GM23248 (cell line): ENCODE measurements at places on chromosomes 12 and 14. TPM values are rescaled to one million over a fixed set of nuclear protein-coding genes. Genes with fewer than 3 reads are reported as not detected.

DNA sequence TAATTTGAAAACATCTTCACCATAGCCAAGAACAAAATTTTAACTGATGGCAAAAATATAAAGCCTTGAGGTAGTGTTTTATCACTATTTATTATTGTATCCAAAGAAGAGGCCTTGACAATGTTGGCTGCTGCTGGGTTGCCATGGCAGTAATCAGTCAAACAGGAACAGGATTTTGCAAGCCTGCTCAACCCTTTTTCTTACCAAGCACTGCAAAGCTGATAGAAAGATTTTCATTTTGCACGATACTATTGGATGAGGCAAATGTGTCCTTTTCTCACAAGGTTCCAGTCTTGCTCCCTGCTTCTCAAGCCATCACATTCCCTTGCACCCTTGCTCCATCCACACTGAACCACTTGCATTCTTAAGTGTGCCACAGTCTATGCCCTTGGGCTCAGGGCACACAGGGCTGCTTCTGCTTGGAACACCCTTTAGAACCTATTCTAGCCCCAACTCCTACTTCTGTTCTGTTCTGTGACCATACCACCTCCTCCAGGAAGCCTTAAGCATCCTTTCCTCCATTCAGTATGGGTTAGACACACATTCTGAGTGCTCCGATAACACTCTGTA lies 76.5 kb upstream of the AMIGO2 start:
- H3K27ac ChIP-seq: peak overlapping the region; percentile 2; the same call in 1 of the 2 replicates
- H3K4me3 ChIP-seq: no peak overlapping the region

DNA sequence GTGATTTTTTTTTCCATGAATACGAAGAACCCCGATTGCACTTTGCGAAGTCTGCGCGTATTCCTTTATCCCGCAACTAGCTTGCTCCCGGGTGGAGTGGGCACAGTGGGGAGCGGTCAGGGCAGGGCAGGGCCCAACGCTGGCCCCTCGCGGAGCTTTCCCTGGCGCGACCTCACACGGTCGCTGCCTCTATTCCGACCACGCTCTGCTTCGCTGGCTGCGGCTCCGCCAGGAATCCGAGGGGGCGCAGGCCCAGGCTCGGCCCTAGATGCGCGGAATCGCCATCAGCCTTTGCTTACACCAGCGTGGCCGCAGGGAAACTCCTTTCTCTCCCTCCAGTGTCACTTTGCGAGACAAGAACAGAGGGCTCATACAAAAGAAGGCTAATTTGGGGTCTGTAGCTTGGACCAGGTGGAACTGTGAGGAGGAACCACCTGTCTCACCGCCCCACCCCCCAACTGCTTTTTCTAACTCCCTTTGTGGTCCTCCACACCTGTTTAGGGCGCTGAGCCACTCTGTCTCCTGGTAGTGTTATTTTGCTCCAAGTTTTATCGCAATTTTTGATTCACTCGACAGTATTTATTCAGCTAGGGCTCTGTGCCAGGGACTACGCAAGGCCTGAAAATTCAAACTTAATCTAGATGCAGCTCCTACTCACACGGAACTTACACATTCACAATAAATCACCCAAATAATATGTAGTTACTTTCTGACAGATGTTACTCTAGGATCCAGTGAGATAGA lies 3.1 kb upstream of the NKX2-1 start:
- no peak for DNase-seq
- peaks cover 93% of the 10 kb centered on the region for H3K27me3 ChIP-seq
- H3K4me1 ChIP-seq: no peaks in the 10 kb centered on the region
- no peaks in the 10 kb centered on the region for H3K36me3 ChIP-seq
- H3K4me3 ChIP-seq: no peak overlapping the region

- no peak overlapping the region for H3K27ac ChIP-seq
- no peak overlapping the region for H3K4me3 ChIP-seq
- H3K27me3 ChIP-seq: no peaks in the 10 kb centered on the region
- no peaks in the 10 kb centered on the region for H3K4me1 ChIP-seq
- no peak for DNase-seq
Measured at GRCh38 chr14:29465095-29465494, 462.6 kb downstream of the PRKD1 start.

AICDA gene
- not detected in 2 replicates for total RNA-seq

- H3K27me3 ChIP-seq: peaks cover 19% of the 10 kb centered on the region
- no peak overlapping the region for H3K4me3 ChIP-seq
- no peak overlapping the region for H3K27ac ChIP-seq
- H3K4me1 ChIP-seq: no peaks in the 10 kb centered on the region
Measured at GRCh38 chr12:43676183-43676813, 82.3 kb downstream of the PUS7L start.

DNA sequence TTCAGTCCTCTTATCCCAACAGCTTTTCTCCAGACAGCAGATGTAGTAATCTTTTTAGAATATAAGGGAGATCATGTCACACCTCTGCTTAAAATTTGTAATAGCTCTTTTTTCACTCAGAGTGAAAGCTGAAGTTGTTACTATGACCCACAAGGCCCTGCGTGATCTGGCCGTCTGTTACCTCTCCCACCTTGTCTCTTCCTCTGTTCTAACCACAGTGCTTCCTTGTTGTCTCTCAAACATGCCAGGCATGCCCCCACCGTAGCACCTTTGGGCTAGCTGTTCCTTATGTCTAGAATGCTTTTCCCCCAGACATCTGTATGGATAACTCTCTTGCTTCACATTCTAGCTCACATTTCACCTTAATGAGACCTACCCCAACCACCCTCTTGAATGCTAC lies 6.5 kb downstream of the NECAP1 start:
- no peaks in the 10 kb centered on the region for H3K4me1 ChIP-seq
- H3K36me3 ChIP-seq: peaks cover 26% of the 10 kb centered on the region
- DNase-seq: no peak

- no peaks in the 10 kb centered on the region for H3K36me3 ChIP-seq
Measured at GRCh38 chr12:92570056-92570753, 132.6 kb upstream of the PLEKHG7 start.

PRH2 gene
- total RNA-seq: 2.5 TPM in 1 of 2 replicates, not detected in the other

SCARB1 gene
- 2.2 and 3.2 TPM in 2 replicates for total RNA-seq

- no peak overlapping the region for H3K4me3 ChIP-seq
- no peaks in the 10 kb centered on the region for H3K27me3 ChIP-seq
- no peak for DNase-seq
- no peak overlapping the region for H3K27ac ChIP-seq
Measured at GRCh38 chr12:32612658-32613614, 66.2 kb upstream of the DNM1L start.

- H3K27me3 ChIP-seq: no peaks in the 10 kb centered on the region
- H3K36me3 ChIP-seq: no peaks in the 10 kb centered on the region
- DNase-seq: no peak
- no peak overlapping the region for H3K4me3 ChIP-seq
Measured at GRCh38 chr14:51865953-51866747, 5.7 kb downstream of the GNG2 start.

DNA sequence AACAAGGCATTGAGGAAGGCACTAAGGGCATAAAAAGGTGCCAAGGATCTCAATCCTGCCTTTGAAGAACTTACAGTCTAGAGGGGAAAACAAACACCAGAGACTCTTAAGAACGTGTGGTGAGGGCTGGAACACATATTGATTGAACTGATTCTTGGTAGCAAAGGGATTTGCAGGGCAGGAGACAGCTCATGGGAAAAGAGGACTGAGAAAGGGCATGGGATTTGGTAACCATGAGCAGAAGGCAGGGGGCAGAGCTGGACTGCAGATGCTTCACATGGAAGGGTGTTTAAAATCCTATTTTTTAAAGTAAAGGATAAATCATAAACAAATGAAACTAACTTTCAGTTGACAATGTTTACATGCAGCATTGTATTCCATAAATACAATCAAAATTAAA lies 203.1 kb downstream of the ITPR2 start:
- H3K27ac ChIP-seq: no peak overlapping the region
- peaks cover 23% of the 10 kb centered on the region; the same call in 1 of the 2 replicates for H3K4me1 ChIP-seq
- H3K36me3 ChIP-seq: no peaks in the 10 kb centered on the region
- H3K27me3 ChIP-seq: no peaks in the 10 kb centered on the region
- peak; percentile 44 for DNase-seq
- no peak overlapping the region for H3K4me3 ChIP-seq

- peak within 1 kb of the TSS; percentile 79 for H3K4me3 ChIP-seq
- H3K4me1 ChIP-seq: no peaks in the 10 kb centered on the region
- H3K36me3 ChIP-seq: no peaks in the 10 kb centered on the region
- peak; percentile 48 for DNase-seq
- H3K27ac ChIP-seq: no peak within 1 kb of the TSS
- H3K27me3 ChIP-seq: no peaks in the 10 kb centered on the region
Measured at GRCh38 chr14:64465191-64465822, at the start of gene AKAP5. Gene AKAP5, plus strand, starts transcription at chr14:64465499. Its CDS starts 2,896 bp downstream, at chr14:64468395.

KRT6C gene
- total RNA-seq: not detected in 2 replicates

DNA sequence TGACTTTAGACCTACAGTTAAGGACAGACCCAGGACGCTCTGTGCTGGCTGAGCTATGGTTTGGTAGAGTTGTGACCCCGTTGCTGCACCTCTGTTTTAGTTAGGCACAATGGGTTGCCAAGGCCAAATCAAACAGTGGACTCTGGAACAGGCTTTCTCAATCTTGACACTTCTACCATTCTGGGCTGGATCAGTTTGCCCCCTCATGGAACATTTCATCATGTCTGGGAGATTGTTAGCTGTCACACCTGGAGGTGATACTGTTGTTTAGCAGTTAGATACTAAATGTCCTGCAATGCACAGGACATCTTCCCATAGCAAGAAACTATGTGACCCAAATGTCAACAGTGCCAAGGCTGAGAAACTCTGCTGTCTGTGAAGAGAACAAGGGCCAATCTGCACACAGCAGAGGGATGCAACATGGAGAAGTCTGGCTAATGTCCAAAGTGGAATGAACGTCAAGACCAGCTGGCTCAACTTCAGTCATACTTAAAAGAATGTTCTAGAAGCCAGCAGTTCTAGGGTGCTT lies 65.6 kb upstream of the DICER1 start:
- DNase-seq: peak; percentile 47
- H3K4me3 ChIP-seq: no peak overlapping the region
- no peaks in the 10 kb centered on the region for H3K36me3 ChIP-seq
- H3K27ac ChIP-seq: no peak overlapping the region
- H3K27me3 ChIP-seq: no peaks in the 10 kb centered on the region

DNA sequence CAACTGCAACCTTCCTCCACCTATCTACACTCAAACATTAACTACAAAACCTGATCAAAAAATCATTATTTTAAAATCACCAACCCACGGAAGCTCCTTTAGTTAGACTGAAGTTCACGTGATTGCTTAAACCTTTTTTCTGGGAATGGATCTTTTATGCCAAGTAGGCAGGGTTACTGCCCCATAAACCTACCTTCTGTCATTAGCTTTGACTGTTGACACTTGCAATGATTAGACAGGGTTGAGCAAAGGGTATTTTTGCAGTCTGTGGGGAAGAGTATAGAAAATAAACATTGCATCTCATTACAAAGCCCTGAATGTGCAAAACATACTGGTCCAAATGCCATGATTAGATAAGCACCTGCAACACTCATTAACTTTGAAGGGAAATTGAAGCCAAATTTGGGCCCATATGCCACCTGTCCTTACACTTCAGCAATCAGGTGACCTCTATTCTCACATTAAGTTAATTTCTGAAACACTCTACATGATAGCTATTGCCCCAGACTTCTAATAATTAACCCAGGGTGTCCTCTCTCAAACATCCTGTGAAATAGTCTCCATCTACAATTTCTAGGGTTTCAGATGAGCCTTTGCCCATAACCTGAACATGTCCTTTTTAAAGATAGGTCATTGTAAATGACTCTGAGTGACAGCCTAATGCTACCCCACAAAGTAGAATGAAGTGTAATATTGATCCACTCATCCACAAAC lies 156.0 kb upstream of the PLEKHG7 start:
- no peaks in the 10 kb centered on the region for H3K27me3 ChIP-seq
- H3K4me1 ChIP-seq: peaks cover 5% of the 10 kb centered on the region
- H3K36me3 ChIP-seq: no peaks in the 10 kb centered on the region
- H3K27ac ChIP-seq: no peak overlapping the region
- no peak for DNase-seq
- no peak overlapping the region for H3K4me3 ChIP-seq

DBX2 gene
- not detected in 2 replicates for total RNA-seq

GRCh38 chr12:15613981-15614380 lies 175.2 kb downstream of the EPS8 start:
- H3K36me3 ChIP-seq: peaks cover 6% of the 10 kb centered on the region
- H3K4me3 ChIP-seq: no peak overlapping the region
- peaks cover 12% of the 10 kb centered on the region for H3K4me1 ChIP-seq
- DNase-seq: peak; percentile 75
- no peaks in the 10 kb centered on the region for H3K27me3 ChIP-seq
- H3K27ac ChIP-seq: peak overlapping the region; percentile 77

TMEM63C gene
- total RNA-seq: not detected in 2 replicates

- no peak for DNase-seq
- H3K36me3 ChIP-seq: no peaks in the 10 kb centered on the region
- no peak overlapping the region for H3K27ac ChIP-seq
- H3K27me3 ChIP-seq: no peaks in the 10 kb centered on the region
- H3K4me3 ChIP-seq: no peak overlapping the region
Measured at GRCh38 chr12:6214633-6215032, 14.4 kb downstream of the CD9 start.

DNA sequence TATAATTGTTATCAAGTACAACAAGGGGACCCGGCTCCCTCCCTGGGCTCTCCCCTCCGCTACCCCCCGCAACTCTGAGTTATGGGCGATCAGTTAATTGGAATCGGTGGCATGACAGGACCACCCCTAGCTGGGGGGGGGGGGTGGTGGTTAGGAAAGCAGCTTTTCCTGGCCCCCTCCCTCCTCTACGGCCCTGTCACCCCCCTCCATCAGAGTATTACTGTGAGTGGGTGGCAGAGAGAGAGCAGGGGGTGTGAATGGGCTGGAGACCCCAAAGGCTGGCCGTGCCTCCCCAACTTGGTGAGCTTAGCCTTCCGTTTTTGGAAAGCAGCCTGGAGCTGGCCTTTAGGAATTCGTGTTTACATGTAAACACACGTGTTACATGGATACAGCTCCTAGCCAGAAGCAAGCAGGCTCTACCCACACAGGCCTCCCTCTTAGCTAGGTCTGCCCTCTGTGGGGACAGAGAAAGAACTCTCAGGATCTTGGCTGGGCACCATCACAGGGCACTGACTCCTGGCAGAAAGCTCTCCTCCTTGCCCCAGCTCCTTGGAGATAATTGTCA lies 1.1 kb upstream of the HOXC4 start:
- H3K27ac ChIP-seq: peak overlapping the region; percentile 46
- H3K36me3 ChIP-seq: no peaks in the 10 kb centered on the region
- peak overlapping the region; percentile 93 for H3K4me3 ChIP-seq
- no peaks in the 10 kb centered on the region for H3K27me3 ChIP-seq
- peak; percentile 61 for DNase-seq

DNA sequence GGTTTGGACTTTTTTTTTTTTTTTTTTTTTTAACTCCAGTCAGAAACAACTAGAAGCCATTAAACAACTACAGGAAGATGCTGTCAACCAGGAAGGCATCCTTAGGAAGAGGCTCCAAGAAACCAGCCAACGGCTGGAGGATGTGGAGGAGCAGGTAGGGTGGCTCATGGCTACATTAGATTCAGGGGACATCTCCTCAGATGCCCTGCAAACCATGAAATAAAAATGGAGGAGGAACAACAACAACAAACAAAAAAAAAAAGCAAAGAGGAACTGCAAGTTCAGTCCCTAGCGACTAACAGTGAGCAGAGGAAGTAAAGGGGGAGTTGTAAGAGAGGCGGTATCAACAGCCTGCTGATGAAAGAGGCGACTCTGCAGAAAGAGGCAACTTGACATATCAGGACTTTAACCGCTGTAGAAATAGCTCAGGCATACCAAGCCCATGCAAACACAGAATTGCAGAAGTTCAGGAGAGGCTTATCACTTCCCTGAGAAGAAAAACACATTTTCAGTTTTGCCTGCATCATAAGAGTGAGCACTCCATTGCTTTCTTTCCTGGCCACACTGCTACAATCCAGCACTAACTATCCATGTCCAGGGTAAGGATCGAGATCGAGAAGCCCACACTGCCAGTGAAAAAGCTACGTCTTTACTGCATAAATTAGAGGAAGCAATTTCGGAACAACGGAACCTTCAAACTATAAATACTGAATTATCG lies 103.5 kb upstream of the BCAT1 start:
- H3K4me1 ChIP-seq: no peaks in the 10 kb centered on the region
- no peak overlapping the region for H3K27ac ChIP-seq
- DNase-seq: no peak
- H3K36me3 ChIP-seq: no peaks in the 10 kb centered on the region
- H3K27me3 ChIP-seq: peaks cover 31% of the 10 kb centered on the region; the same call in 1 of the 2 replicates

BCL11B gene
- not detected in 2 replicates for total RNA-seq
